ENCODE measurements at places on chromosomes 7 and 10. TPM values are rescaled to one million over a fixed set of nuclear protein-coding genes. Genes with fewer than 3 reads are reported as not detected.

GRCh38 chr10:44962870-44963738 lies 3.5 kb downstream of the RASSF4 start:
- H3K27me3 ChIP-seq, result no peaks in the 10 kb centered on the region
- peaks cover 35% of the 10 kb centered on the region for H3K4me1 ChIP-seq
- no peak overlapping the region for H3K27ac ChIP-seq
- H3K4me3 ChIP-seq, result no peak overlapping the region

- peaks cover 15% of the 10 kb centered on the region for H3K27me3 ChIP-seq
- no peaks in the 10 kb centered on the region for H3K36me3 ChIP-seq
- no peaks in the 10 kb centered on the region for H3K4me1 ChIP-seq
- no peak for DNase-seq
- no peak overlapping the region for H3K27ac ChIP-seq
- no peak overlapping the region for H3K4me3 ChIP-seq
These were observed 66.7 kb upstream of the ATP6V0A4 start for GRCh38 chr7:138864667-138865066.

GRCh38 chr7:70857793-70858545 lies 274.0 kb upstream of the GALNT17 start:
- H3K27me3 ChIP-seq, result no peaks in the 10 kb centered on the region
- H3K4me1 ChIP-seq, result no peaks in the 10 kb centered on the region
- DNase-seq, result no peak
- H3K27ac ChIP-seq, result no peak overlapping the region
- no peak overlapping the region for H3K4me3 ChIP-seq
- no peaks in the 10 kb centered on the region for H3K36me3 ChIP-seq

DNA sequence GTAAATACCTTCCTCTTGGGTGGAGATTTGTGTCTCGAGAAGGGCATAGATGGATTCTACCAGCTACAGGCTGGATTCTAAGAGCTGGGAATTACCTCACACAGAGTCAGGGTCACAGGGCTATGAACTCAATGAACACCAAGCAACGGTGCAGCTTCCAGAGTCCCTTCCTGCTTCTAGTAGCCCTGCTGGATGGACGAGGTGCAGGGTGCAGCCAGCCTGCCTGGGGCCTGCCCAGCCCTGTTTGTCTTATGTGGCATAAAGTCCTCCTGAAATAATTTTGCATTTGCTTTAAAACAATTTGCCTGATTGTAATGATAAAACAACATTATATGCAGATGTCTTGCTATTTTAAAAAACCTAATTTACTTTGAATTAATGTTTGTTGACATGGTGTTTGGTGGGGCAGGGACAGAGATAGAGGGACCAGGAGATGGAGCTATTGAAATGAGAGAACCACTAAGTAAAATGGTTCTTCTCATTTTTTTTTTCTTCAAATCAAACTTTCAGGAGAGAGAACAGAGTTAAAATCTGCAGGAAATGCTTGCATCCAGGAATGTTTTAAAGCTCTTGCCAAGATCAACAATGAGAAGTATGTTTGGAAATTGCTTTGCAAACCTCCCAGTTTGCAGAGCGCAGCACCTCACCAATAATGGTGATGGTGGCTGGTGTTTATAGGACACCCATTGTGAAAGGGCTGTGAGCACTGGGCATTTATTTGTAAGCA lies 305.4 kb upstream of the PODXL start:
- no peaks in the 10 kb centered on the region for H3K27me3 ChIP-seq
- H3K36me3 ChIP-seq, result no peaks in the 10 kb centered on the region
- H3K4me1 ChIP-seq, result no peaks in the 10 kb centered on the region
- no peak overlapping the region for H3K4me3 ChIP-seq
- DNase-seq, result no peak
- H3K27ac ChIP-seq, result no peak overlapping the region

- no peak overlapping the region for H3K4me3 ChIP-seq
- H3K36me3 ChIP-seq, result peaks cover 3% of the 10 kb centered on the region
- H3K4me1 ChIP-seq, result peaks cover 29% of the 10 kb centered on the region
- DNase-seq, result no peak
- no peaks in the 10 kb centered on the region for H3K27me3 ChIP-seq
These were observed 12.9 kb downstream of the SEC31B start for GRCh38 chr10:100506596-100507356.

GRCh38 chr7:125057963-125058362 lies 128.3 kb upstream of the POT1 start:
- DNase-seq, result no peak
- no peaks in the 10 kb centered on the region for H3K27me3 ChIP-seq
- no peak overlapping the region for H3K27ac ChIP-seq
- no peaks in the 10 kb centered on the region for H3K36me3 ChIP-seq
- H3K4me3 ChIP-seq, result no peak overlapping the region

LRMDA gene
- not detected for total RNA-seq

CYP3A4 gene
- total RNA-seq, result 0.53 TPM
